Choroid plexus epithelial cell (primary cell): ENCODE measurements at places on chromosomes 13 and 19.

DNA sequence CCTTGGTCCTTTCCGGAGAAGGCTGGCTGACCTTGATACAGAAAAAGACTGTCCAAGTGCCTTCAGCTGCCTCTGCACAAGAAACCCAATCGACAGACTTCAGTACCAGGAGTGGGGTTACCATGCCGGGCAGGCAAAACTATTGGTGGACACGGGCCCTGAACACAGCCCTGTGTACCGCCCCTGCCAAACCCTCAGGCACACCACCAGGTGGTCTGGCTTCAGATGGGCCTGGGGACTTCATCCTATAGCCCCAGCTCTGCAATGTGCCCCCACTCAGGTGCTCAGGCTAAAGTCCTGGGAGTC, 17.5 kb downstream of the TCF3 start:
- no peak for DNase-seq

DNA sequence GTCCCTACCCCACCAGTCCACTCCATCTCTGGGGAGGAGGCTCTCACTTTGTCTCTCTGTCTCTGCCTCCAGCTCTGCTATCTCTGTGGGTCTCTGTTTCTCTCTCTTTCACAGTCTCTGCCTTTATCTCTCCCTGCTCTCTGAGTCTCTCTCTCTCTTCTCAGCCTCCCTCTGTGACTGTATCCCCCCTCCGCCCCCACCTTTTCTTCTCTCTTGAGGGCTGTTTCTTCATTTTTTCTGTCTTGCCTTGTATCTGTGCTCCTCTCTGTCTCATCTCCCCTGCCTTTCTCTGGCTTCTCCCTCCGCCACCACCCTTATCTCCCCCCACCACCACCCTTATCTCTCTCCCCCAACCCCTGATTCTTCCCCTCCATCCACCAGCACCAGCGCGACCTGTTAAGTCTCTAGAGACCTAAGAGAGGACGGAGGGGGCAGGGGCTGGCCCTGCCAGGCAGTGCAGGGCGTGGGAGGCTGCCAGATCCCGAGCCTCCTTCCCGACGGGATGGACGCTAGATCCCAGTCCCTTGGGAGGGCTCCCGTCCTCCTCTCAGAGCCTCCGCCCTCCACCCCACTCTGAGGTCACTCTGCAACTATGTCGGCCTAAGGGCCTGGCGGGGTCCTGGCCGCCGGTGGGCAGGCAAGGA, 1.0 kb downstream of the AXL start:
- DNase-seq: peak; percentile 49

DNA sequence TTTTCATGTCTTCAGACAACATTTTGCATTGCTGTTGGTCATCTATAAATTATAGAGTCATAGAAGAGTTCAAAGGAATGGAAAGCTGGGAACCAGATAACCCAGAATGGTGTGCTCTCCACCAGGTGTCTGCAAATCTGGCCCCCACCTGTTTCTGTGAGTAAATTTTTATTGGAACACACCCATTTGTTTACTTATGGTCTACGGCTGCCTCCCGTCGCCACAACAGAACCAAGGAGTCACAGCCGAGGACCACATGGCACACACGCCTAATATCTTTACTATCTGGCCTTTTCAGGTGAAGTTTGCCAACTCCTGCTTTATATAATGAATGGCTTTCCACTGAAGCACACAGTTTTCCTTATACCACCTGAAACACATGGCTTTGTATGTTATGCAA, 58.2 kb downstream of the EFNB2 start:
- no peak for DNase-seq

GRCh38 chr13:61765181-61765742, 349.6 kb upstream of the PCDH20 start:
- DNase-seq: no peak

GRCh38 chr13:102825921-102826706, 19.7 kb upstream of the ERCC5 start:
- peak; percentile 96 for DNase-seq

DNA sequence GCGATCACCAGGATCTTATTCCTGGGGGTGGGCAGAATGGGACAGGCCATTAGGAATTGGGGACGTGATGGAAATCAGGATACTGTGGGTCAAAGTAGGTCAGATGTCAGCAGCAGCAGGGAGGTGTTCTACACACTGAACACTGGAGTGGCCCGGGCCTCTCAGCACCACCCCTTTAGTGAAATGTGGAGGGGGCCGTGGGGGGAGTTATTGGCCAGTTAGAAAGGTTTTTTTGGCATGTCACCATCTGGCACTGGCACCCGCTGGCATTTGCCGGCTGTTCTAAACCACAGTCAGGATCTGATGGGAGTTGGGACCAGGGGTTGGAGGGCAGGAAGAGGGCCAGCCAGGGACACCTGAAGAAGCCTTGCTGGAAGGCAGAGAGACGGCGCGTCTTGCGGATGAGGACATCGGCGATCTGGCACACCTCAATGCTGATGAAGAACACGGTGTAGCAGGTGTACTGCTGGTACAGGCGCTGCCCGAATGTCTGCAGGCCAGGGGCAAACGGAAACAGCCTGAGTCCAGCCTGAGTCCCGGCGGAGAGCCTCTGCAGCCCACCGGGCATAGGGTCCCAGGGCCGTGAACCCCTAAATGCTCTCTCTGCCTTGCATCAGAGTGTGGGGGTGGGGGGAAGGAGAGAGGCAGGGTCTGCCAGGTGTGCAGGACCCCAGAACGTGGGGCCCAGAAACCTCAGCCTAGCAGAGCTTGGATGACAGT, 5.8 kb downstream of the TMEM147 start:
- no peak for DNase-seq

- peak; percentile 72 for DNase-seq
Measured at GRCh38 chr13:75812751-75813181, 176.6 kb downstream of the LMO7 start.

DNA sequence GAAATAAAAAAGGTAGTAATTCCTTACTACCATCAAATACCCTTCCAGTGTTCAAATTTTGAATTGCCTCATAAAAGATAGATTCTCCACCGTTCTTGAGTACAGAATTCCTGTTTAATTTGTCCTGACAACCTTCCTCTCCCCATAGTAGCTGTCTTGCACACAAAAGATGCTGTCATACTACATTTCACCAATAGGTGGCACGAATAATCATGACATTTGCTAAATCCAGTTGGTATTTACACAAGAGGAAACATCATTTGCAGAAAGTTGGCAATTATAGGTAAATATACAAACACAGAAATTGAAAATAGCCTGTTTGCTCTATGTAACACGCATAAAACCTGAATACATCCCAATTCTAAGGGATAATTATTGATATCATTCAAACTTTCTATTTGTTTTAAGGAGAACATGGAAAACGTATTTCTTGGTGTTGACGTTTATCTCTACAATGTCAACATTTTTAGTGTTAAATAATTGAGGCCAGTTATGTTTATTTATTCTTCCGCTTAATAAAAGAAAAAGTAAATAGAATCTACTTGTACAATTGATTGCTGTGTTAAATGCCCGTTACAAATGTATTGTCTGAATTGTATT, 58.3 kb upstream of the CLDN10 start:
- peak; percentile 86 for DNase-seq

GRCh38 chr13:28373810-28374209, 121.1 kb downstream of the FLT1 start:
- DNase-seq: no peak

GRCh38 chr19:6519289-6519688, 11.5 kb upstream of the TNFSF9 start:
- DNase-seq: peak; percentile 74

DNA sequence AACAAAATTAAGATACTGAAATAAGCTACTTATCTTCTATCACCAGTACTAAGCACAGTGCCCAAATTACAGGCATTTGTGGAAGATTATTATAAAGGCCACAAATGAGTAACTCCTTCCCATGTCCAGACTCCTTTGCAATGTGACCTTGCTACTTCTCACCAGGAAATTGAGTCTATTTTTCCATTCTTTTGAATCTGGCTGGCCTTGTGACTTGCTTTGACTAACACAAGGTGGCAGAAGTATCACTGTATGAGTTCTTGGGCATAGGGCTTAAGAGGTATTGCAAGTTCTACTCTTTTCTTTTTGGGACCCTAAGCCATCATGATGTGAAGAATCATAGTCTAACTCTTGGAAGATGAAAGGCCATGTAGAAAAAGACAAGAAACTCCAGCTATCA, 49.9 kb downstream of the UGGT2 start:
- peak; percentile 41 for DNase-seq

- DNase-seq: peak; percentile 47
Measured at GRCh38 chr13:32453981-32454380, 26.1 kb upstream of the N4BP2L1 start.

GRCh38 chr19:10871711-10872545, 575 bp downstream of the CARM1 start:
- DNase-seq: no peak

DNA sequence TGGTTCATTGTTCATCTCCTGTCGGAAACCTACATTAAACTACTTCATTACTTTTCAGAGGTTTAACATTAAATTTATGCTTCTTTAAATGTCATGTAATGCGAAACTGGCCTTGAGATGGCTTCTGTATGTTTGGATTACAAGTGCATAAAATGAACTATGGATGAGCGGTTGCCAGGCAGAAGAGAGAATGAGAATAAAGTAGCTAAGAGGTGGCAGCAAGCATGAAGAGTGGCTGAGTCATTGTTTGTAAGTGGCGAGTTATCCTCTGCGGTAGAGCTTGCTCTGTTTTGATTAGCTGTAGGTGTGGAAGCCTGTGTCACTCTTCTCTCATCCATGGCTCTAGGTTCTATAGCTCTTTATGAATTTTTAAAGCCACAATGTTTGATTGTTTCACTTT, 1139.6 kb upstream of the PCDH9 start:
- DNase-seq: no peak

- DNase-seq: no peak
Measured at GRCh38 chr13:50747737-50748350, 95.6 kb downstream of the DLEU7 start.
